ENCODE measurements at places on chromosomes 16 and 17.

DNA sequence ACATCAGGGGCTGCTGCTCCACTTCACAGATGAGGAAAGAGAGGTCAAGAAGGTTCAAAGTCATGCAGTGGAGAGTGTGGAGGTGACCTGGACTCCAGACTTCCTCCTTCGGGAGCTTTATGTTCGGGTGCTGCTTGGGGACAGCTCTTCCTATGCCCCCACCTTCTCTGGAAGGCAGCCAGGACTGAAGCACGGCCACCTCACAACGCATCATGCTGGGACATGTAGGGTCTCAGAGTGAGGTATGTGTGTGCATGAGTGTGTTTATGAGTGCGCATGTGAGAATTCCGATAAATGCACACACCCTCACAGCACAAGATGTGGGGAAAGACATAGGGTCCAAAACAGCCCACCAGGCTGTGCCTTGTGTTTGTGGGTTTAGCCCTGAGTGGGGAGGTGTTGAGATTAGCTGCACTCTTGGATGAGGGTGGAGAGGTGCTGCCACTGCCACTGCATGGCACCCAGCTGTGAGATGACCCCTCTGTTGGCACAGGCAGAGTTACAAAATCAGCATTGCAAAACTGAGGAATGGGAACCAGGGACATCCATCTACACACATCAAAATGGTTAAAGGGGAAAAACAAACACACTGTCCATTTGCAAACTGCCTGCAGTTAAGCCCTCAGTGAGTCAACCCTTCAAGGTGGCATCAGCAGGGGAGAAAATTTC lies 367.4 kb downstream of the SEC14L1 start:
- no peak for DNase-seq

GRCh38 chr17:40437095-40437732 lies 6.0 kb upstream of the IGFBP4 start:
- no peak for DNase-seq

DNA sequence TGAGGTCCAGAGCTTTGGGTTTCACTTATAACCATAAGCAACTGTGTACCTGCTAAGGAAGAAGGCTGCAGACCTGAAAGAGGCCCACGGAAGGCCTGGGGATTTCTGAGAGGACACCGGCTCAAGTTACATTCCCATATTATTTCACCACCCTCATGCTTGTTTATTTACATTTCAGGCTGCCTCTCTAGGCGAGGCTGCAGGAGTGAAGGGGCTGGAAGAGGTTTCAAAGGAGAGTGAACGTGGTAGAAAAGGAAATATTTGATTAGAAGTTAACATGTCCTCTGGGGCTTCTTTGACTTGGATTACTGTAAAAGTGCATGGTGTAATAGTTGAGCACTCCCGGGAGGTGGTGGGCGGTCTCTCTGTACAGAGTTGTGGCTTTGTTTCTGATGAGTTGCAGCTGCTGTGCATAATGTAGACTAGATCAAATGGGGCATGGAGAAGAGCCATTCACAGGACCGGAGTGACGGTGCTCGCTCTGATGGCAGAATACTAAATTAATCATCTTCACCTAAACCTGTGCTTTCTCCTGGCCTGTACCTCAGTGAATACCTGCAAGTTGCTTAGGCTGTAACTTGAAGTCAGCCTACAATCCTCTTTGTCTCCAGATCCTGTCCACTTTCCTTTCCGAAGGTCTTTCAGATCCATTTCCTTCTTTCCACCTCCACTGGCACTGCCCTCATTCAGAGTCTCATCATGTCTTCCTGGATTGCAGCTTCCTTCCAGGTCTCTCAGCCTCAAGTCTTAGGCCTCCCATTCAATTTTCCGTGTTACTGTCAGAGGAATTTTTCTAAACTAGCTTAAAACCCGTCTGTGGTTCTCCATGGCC lies 1.9 kb upstream of the CPD start:
- DNase-seq = no peak

- DNase-seq = no peak
Measured at GRCh38 chr17:11212792-11213191, 28.2 kb upstream of the SHISA6 start.

DNA sequence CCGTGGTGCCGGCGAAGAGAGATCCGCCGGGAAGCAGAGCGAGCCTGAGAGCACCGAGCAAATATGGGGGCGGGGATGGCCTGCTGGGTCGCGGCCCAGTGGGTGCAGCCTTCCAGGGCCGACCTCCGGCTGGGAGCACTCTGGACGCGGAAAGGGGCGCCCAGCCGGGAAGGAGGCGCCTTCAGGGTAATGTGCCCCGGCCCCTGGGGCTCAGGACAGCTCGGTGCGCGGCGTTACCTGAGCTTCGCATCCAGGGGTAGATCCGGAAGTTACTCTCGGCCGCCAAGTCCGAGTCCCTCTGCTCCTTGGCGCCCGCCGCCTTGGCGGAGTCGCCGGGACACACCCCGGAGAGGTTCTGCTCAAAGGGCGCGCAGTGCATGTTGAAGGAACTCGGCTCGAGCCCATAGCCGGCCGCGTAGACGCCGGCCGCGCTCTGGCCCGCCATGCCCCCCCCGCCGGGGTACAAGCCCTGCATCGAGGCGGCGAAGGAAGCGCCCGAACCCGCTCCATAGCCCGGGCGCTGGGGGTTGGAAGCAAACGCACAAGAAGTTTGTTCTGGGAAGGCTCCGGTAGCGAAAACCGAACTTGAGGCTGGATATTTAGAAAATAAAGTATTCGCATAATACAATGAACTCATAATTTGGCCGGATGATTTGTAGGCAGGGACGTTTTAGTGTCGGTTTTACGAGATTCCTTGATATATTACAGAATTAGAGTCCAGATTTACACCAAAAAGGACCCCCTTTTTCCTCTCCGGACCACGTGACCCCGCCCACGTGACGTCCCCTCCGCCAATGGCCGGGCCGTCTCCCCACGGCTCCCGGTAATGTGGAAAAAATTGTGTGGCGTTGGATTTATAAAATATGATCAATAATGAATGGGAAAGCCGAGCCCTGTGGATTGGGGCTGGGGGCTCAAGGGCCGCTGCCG lies at the start of gene HOXB7:
Gene HOXB7, minus strand, starts transcription at position 736 of the 930 bp plus-strand sequence. Its CDS starts 99 bp downstream, at position 637.
- peak; percentile 71 for DNase-seq

DNA sequence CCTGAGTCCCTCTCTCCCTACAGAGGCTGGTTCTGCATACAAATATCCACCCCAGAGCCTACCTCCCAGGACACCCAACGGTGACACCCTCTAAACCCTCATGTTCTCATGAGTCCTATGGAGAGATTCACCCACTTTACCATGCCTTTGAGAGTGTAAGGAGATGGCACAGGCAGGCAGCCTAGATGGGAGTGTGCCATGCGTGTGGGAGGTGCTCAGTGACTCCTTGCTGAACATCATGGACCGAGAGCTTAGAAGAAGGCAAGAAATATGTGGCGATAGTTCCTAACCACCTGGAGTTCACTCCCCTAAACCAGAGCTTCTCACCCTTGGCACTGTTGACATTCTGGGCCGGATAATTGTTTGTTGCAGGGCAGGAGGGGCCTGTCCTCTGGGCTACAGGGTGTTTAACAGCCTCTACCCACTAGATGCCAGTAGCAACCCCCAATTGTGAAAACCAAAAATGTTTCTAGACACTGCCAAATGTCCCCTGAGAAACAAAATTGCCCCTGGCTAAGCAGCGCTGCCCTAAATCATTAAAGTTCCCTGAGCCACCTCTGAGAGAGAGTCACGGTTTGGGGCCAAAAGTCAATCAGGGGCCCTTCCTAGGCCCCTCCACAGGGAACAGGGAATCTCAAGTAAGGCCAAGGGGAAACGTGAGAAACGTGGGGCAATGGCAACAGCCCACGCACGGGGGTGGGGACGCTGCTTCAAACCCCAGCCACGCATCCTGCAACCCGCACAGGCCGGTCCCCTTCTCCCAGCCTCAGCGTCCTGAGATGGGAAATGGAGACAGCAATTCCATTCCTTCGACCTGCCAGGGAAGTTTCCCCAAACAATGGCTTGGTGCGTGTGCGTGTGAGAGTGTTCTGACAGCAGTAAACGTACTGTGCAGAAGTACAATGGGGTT lies 66.8 kb downstream of the C16orf78 start:
- DNase-seq = no peak

GRCh38 chr17:3594051-3594800 lies 15.0 kb downstream of the TRPV1 start:
- DNase-seq = no peak

Measured in 8988T (cell line).